ENCODE measurements at places on chromosomes 13 and 19.

DNA sequence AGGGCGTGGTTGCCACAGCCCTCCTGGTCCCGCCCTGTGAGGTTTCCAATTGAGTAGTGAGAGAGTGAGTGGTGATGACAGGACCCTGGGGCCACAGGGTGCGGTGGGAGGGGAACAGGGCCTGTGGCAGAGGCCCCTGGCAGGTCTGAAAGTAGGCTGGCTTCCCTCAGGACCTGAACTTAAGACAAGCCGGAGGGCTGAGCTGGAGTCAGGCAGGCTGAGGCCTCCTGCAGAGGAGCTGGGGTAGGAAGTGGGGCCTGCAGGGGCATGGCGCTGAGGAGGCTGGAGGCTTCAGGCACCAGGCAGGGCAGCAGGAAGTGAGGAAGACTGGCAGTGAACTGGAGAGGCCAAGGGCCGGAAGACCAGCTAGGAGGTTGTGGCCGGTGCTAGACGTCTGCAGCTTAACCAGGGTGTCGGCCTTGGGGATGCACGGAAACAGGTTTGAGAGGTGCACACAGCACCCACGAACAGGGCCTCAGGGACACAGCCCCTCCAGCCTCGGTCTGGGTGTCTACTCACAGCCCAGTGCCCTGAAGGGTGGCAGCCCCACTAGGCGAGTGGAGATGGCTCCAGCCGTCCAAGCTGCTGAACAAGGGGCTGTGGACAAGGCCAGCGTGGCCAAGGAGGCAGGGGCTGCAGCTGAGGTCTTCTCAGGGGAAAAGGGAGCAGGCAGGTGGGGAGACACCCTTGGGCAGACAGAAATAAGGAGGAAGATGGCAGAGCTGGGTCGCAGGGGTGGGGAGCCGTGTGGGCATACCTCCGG lies 17.8 kb downstream of the POP4 start:
- no peak for DNase-seq

- DNase-seq, result no peak
These were observed 748.5 kb upstream of the KLHL1 start for GRCh38 chr13:70856711-70857110.

DNA sequence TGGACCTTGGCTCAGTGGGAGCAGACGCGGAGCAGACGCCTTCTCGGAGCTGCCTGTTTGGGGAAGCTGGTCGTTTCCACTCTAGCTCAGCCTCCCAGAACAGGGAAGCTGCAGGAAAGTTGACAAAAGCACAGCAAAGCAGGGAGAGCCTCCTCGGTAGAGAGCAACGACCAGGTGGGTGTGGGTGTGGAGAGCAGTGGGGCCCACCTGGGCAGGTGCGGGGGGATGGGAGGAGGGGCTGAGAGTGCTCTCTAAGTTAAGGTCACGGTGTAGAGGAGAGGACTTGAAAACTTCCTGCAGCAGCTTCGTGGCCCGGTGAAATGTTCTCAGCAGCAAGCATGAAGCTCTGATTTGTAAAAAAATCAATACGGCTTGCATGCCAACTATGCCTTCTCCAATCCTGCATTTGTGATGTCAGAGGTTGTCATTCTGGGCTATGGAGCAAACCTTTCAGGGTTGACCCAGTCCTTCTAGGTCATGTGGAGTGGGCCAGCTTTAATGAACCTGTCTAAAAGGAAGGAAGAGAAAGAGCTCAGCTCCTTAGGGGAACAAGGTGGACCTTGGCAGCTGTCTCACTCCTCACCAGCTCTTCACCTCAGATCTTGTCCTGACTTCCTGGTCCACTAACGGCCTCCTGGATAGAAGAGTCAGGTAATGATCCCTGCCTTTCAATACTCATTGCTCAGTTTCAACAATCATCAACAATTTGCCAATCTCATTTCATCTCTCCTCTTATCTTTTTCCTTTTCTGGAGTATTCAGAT lies 85.8 kb upstream of the UBL3 start:
- no peak for DNase-seq

DNA sequence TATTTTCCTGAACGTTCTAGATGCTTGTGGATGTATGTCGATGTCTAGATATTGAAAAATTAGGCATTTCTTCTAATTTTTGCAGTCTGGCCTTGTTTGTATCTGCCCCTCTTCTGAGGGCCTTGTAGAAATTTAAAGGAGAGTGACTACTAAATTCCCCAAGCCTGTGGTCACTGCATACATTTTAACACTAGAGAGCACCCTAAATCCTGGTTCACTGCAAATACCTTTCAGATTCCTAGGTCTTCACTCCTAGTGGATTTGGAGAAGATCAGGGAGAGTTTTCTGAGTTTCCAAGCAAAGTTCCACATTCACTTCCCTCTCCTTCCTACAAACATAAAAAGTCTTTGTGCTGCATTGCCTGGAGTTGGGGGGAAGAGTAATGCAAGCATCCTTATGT lies 1272.5 kb downstream of the OLFM4 start:
- no peak for DNase-seq

- DNase-seq, result no peak
These were observed 226.3 kb downstream of the SLC7A1 start for GRCh38 chr13:29369060-29369743.

GRCh38 chr19:45798995-45799517 lies 6.4 kb upstream of the DMWD start:
- DNase-seq, result peak; percentile 41

DNA sequence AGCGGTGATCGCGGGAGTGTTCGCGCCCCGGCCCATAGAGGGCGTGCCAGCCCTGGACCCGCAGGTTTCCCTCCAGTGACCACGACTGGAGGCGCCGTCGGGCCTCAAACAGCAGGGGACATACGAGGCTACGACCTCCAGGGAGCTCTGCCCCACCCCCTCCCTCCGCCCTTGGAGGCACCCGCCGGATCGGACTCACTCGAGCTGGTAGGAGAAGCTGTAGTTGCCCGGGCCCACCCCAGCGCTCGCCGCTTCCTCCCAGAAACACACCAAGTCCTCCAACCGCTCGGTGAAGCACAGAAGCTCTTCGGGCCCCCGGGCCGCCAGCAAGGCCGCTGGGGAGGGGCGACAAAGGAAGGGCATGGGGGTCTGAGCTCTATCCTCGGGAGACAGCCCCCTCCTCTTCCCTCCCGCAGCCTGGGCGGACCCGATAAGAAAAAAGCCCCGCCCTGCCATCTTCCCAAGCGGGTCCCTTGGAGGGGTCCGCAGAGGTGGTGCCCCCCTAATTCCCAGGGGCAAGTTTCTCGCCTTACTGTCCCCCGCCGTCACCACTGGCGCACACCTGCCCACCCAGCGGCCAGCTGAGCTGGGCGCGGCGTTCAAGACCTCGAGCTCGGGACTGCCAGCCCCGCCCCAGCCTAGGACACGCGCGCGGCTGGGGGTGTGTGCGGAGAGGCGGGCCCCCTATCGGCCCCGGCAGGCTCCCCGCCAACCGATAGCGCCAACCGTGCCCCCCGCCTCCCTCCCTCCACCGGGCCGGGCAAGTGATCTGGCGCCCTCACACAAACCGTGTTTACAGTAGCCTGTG lies 1.0 kb downstream of the EPOR start:
- DNase-seq, result peak; percentile 13

GRCh38 chr13:97254816-97255215 lies 32.7 kb downstream of the MBNL2 start:
- DNase-seq, result no peak

- DNase-seq, result no peak
These were observed 10.9 kb downstream of the GARRE1 start for GRCh38 chr19:34265221-34265650.

GRCh38 chr19:18311502-18312091 lies 11.3 kb downstream of the LSM4 start:
- no peak for DNase-seq

DNA sequence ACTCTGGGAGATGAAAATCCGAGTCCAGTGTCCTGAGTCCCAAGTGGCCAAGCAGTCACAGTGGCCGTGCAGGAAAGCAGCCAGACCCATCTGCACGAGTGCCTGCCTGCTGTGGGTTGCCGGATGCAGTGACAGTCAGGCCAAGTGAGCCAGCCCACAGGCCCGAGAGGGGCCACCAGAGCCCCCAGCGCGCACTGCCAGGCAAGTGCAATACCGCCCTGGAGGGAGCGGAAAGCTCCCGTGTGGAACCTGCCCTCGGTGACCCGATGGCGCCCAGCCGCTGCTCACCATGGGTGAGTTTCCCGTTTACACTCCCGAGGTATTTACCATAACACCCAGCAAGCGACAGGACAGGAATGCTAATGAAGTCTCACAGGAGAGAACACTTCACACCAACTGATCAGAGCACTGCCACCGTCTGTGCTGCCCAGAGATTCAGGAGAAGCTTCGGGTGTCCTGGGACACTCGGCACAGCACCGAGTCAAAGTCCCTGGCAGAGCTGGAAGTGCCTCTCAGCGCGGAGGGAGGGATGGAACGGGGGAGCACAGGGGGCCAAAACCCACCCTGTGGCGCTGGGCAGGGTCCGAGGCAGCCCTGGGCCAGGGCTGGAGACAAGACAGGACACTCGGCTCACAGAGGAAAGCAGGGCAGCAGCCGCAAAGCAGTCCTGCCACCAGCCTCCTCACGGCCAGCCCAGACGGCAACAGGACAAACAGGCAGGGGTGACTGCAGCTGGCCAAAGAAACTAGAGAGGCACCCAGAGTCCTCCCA lies 21.3 kb upstream of the TINCR start:
- DNase-seq, result no peak

DNA sequence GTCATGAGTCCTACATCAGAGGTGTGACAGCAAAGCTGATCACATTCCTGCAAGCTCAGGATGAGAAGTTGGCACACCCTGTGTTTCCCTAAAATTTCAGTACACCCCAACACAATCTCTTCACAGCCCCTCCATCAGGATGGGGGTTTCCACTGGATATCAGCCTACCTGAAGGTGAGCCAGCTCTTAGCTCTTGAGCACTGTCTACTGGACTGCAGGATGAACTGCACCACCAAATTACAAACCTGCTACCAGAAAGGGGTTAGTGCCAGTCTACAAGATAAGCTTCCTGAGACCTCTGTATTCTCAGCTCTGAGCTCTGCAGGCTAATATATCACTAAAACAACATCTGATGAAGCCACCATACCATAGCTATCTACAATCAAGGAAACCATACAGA lies 1616.2 kb upstream of the SPRY2 start:
- DNase-seq, result no peak

- DNase-seq, result no peak
These were observed 3.2 kb downstream of the SPPL2B start for GRCh38 chr19:2331601-2332246.

GRCh38 chr19:58291943-58292342 lies 13.2 kb downstream of the ZNF8 start:
- DNase-seq, result no peak

- no peak for DNase-seq
These were observed 2.0 kb downstream of the ELF1 start for GRCh38 chr13:41017159-41017558.

DNA sequence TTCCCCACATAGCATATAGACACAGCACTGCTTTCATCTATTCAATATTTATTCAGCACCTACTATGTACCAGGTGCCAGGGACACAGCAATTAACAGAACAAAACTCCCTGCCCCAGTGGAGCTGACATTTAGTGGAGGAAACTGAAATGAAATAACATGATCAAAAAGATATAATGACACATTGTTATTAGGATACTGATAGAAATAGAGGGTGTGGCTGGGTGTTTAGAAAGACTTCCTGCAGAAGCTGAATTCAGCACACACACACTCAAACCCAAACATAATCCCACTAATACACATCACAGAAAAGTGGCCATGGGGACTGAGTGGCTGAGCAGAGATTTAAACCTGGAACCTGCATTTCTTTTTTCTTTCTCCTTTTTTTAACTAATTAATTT lies 3.8 kb upstream of the CDC37 start:
- DNase-seq, result no peak

DNA sequence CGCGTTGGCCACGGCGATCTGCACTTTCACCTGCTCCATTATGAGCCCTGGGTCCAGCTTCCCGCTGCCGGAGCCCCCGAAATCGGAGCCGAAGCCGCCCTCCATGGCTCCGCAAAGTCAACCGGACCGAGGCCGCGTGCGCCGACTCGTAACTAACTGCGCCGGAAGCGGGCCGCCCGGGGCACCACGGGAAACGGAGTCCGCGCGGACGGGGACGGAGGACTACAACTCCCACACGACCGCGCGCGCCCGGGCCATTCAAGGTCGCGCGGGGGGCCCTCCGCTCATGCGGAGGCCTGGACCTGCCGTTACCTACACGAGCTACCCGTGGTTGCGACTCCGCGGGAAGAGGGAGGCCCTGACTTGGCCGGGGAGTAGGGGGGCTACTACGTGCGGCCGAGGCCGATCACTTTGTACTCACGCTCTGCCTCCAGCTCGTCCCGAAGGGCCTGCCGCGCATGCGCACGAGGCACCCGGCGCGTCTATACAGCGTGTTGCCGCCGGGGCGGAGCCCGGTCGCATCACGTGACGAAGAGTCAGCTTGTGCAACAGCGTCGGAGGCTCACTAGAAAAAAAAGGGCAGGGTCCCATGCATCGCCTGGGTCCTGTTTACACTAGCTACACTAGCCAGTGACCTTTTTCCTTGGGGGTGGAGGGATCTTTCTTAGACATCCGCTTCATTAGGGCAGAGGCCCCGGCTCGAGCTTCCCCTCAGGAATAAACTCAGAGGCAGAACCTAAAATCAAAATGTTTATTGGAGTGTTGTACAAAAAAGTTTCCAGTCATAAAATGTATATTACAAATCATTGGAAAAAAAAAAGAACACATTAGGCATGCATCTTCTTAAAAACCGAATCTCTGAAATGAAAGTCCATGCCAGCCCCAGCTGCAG lies at the start of gene TIMM13:
TIMM13 (minus strand) TSS at position 158 of the 892 bp plus-strand sequence; CDS start at position 105, 53 bp downstream.
- peak; percentile 96 for DNase-seq

DNA sequence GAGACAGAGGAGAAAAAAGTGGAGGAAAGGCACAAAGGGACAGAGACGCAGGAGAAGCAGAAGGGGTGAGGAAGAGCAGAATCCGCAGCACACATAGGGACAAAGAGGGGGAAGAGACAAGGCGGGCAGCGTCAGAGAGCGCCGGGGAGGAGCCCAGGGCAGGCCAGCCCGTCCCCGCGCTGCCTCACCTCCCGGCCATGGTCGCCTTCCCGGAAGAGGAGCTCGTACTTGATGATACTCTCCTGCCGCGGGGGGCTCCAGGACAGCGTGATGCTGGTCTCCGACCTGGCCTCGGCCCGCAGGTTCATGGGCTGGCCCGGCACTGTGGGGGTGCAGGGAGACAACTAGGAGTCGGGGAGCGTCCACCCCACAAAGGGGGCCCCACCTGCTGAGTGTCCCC lies 100.6 kb downstream of the PTPRS start:
- DNase-seq, result no peak

GRCh38 chr19:37669450-37669914 lies 14.2 kb upstream of the ZFP30 start:
- DNase-seq, result no peak

GRCh38 chr13:98994896-98995295 lies 17.0 kb upstream of the DOCK9 start:
- DNase-seq, result no peak

- DNase-seq, result no peak
These were observed 4.0 kb upstream of the PDS5B start for GRCh38 chr13:32582281-32582680.
